ENCODE measurements at places on chromosomes 12 and 14. TPM values are rescaled to one million over a fixed set of nuclear protein-coding genes. Genes with fewer than 3 reads are reported as not detected.

Gene P2RX2
- total RNA-seq, result 0.84 TPM

Gene CLEC4A
- not detected for total RNA-seq

- H3K4me3 ChIP-seq, result no peak overlapping the region
- DNase-seq, result no peak
- no peak overlapping the region for H3K27ac ChIP-seq
- no peaks in the 10 kb centered on the region for H3K4me1 ChIP-seq
Observed at GRCh38 chr12:32870716-32871115, 25.9 kb downstream of the PKP2 start.

DNA sequence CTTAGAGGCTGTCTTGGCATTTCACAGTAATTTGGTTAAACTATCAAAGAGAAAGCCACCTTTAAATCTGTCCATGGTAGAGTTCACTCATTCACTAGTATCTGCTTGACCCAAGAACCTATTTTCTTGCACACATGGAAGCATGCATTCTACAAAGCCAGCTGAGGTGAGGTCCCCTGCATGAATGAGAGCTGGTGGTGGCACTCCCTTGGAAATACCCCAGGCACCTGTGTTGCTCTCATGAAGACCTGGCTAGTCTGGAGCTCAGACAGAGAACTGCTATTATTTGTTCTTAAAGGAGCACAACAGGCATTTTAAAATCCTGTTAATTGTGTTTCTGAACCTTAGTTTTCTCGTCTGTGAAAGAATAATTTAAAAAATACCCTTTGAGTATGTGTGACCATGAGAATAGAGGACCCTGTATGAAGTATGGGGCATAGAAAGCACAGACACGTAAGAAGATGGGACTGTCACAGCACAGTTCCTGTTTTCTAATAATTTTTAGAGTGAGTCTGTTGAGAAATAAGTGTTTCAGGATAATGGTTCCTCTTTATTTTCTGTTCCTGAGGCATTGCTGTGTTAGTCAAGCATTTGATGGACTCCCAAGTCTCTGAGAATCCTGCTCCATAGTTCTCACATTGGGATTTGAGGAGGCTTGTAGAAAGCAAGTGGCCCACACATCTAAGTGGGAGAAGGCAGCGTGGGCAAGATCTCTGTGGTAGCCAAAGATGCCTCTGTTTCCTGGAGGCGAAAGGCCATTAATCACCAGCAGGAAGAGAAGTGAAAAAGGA, 10.9 kb downstream of the RGS6 start:
- no peaks in the 10 kb centered on the region for H3K27me3 ChIP-seq
- H3K27ac ChIP-seq, result no peak overlapping the region
- H3K4me1 ChIP-seq, result no peaks in the 10 kb centered on the region
- no peaks in the 10 kb centered on the region for H3K36me3 ChIP-seq
- no peak overlapping the region for H3K4me3 ChIP-seq

DNA sequence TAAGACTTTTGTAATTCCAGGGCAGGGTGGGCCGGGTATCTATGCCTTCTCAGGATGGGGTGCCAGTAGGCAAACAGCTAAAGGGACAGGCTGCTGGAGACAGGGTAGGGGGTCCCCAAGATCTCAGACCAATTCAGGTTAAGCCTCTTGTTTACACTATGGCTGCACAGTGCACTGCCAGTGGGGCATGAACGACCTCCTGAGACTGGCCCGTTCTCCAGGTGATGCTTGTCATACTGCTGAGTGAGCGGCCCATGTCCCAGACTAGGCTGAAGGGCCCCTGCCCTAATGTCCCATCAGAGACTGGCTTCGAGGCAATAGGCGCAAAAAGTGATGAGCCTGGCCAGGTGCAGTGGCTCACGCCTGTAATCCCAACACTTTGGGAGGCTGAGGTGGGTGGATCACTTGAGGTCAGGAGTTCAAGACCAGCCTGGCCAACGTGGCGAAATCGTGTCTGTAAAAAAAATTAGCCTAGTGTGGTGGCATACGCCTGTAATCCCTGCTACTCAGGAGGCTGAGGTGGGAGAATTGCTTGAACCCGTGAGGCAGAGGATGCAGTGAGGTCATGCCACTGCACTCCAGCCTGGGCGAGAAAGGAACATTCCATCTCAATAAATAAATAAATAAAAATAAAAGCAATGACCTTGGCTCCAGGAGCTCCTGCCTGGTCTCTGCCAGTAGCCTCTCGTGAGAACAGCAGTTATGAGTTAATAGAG, 12.6 kb downstream of the SLC25A29 start:
- peaks cover 55% of the 10 kb centered on the region for H3K36me3 ChIP-seq
- no peak overlapping the region for H3K4me3 ChIP-seq
- H3K27ac ChIP-seq, result no peak overlapping the region
- DNase-seq, result no peak
- H3K4me1 ChIP-seq, result no peaks in the 10 kb centered on the region

DNA sequence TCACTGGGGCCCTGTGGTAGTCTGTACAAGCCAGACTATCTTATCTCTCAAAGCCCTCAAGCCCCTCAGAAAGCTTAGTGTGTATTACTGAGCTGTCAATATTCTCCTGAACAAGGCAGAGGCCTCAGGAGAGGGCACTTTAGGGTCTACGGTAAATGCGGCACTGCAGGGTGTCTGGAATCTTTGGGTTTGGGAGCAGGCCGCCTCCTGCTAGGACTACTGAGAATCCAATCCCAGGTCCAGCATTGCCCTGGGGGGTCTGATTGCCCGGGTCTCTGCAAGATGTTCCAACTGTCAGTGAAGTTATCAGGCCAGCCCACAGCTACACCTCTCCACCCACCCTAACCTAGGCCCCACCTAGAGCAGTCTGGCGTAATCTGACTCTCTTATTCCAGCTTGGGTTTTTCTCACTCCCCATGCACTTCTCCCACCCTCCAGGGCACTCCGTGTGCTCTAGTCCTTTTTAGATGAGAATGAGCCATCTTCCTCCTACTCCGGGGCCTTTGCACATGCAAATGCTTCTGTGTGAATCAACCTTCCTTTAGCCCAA, 4.3 kb upstream of the ZFP36L1 start:
- no peak overlapping the region for H3K4me3 ChIP-seq
- peaks cover 5% of the 10 kb centered on the region for H3K4me1 ChIP-seq
- no peaks in the 10 kb centered on the region for H3K36me3 ChIP-seq

- H3K4me3 ChIP-seq, result no peak overlapping the region
- no peaks in the 10 kb centered on the region for H3K27me3 ChIP-seq
- H3K36me3 ChIP-seq, result no peaks in the 10 kb centered on the region
- DNase-seq, result no peak
Observed at GRCh38 chr14:20830831-20831230, 28.2 kb upstream of the RNASE1 start.

DNA sequence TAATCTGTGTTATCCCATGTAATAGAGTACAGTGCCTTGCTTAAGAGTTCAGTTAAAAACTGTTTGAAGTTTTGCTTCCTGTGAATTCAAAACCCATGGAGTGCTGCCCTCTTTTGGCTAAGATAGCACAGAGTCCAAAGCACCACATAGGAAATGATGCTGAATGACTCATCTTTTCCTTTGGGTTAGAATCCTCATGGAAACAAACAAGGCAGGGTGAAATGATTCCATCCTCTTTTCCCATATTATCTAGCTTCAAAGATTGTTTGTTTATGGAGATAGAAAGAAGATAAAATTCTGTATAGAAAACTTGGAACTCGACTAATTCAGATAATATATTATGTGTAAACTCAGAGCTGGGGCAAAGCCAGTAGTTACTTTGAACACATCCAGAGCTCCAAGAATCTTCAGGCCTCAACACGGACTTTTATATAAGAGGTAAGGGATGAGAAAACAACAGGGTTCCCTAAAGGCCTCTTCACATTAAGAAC, 87.4 kb downstream of the OTOGL start:
- no peaks in the 10 kb centered on the region for H3K27me3 ChIP-seq
- 0 out of 2 replicates have a peak, but pooled peaks cover 2% of the 10 kb centered on the region for H3K4me1 ChIP-seq
- H3K36me3 ChIP-seq, result no peaks in the 10 kb centered on the region
- DNase-seq, result no peak
- H3K4me3 ChIP-seq, result no peak overlapping the region
- no peak overlapping the region for H3K27ac ChIP-seq

Data from H1 (cell line).